ENCODE measurements at places on chromosomes 11 and 22. TPM values are rescaled to one million over a fixed set of nuclear protein-coding genes. Genes with fewer than 3 reads are reported as not detected.

DNA sequence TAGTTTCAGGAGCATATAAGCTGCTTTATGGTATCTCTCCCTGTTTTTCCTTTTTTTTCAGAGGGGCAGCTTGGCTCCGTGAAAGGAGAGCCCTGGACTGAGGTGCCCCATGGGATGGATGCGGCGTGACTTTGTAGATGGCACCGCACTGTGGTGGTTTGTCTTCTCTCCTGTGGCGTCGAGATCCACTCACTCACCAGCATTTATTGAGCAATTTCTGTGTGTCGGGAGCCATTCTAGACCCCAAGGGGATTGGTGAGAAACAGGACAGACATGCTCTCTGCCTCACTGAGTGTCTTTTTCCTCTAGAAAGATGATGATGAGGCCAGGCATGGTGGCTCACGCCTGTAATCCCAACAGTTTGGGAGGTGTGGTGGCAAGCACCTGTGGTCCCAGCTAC lies 55.9 kb upstream of the PHF21B start:
- H3K36me3 ChIP-seq: no peaks in the 10 kb centered on the region
- DNase-seq: no peak
- peaks cover 6% of the 10 kb centered on the region for H3K27me3 ChIP-seq

DNA sequence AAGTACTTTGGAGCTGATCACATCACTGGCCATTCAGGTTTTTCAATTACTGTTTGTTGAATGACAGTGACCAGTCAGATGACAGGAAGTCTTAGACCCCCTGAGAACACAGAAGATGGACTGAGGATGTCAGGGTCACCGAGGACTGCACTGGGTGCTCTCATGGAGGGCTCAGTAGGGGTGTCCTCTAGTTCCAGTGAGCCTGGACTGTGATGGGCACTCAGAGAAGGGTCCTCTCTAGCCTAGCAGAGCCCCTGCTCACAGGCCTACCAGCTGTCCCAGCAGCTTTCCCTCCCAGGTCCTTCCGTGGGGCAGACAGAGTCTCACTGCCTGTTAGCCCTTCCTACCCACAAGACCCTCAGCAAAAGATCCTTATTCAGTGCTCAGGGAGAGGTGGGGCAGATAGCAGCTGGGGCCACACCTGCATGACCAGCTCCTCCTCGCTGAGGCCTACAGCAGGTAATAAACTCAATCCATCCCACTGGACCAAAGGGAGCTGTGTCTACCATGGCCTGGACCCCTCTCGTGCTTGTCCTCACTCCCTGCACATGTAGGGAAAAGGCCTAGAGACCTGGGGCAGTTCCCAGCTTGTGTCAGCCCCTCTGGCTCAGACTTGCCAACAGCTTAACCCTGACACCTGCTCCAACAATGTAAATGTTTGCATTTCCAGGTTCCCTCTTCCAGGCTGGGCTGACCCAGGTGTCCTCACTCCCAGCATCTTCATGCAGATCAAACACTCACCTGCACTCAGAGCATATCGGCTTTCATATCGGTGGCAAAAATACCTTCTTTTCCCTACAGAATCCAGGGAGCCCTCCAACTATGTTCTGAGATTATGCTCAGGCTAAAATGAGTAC lies 25.2 kb upstream of the VPREB1 start:
- no peak overlapping the region for H3K27ac ChIP-seq
- no peak overlapping the region for H3K4me3 ChIP-seq
- H3K27me3 ChIP-seq: no peaks in the 10 kb centered on the region
- H3K36me3 ChIP-seq: no peaks in the 10 kb centered on the region
- DNase-seq: no peak

DNA sequence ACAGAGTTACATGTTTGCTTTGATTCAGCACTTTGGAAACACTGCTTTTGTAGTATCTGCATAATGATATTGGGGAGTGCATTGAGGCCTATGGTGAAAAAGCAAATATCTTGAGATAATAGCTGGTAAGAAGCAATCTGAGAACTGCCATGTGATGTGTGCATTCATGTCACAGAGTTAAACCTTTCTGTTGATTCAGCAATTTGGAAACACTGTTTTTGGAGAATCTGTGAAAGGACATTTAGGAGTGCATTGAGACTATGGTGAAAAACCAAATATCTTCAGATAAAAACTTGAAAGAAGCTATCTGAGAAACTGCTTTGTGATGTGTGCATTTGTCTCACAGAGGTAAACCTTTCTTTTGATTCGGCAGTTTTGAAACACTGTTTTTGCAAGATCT lies 346.8 kb downstream of the OR4C45 start:
- H3K36me3 ChIP-seq: no peaks in the 10 kb centered on the region
- no peaks in the 10 kb centered on the region for H3K4me1 ChIP-seq
- no peaks in the 10 kb centered on the region for H3K27me3 ChIP-seq
- DNase-seq: no peak

DNA sequence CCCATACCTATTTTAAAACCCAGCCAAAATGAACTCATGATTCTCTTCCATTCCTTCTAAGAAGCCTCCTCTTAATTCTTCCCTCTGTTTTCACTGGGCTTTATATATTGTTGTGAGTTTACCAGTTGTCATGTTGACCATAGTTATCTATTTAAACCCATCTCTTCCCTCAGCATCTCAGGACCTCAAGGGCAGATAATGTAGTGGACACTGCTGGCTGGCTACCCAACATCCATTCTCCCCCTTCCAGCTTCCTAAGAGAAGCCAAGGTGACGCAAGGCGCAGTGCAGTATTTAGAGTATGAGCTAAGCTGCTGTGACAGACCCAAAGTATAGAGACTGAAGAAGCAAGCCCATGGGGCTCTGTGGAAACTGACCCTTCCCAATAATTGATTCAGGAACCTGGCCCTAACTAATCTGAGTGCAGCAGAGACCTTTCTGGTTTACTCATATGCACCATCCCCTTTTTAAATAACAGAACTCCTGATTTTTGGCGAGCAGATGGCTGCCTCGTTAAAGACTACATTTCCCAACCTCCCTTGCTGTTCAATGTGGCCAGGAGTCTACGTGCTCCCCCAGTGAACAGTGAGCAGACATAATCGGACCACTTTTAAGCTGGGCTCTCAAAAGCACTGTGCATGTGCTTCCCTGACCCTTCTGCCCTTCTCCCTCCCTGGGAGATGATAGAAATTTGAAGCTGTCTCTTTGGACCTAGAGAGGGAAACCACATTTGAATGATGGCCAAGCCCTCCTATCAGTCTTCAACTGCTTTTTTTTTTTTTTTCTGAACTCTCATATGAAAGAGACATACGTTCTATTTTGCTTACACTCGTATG lies 28.1 kb upstream of the CREB3L1 start:
- no peak overlapping the region for H3K27ac ChIP-seq
- peaks cover 14% of the 10 kb centered on the region for H3K4me1 ChIP-seq

- H3K4me3 ChIP-seq: no peak overlapping the region
- H3K36me3 ChIP-seq: no peaks in the 10 kb centered on the region
- H3K4me1 ChIP-seq: no peaks in the 10 kb centered on the region
Observed at GRCh38 chr11:123253911-123254310, 58.9 kb upstream of the CLMP start.

GRCh38 chr22:22877523-22878210 lies 9.9 kb upstream of the IGLL5 start:
- H3K4me3 ChIP-seq: no peak overlapping the region
- no peaks in the 10 kb centered on the region for H3K4me1 ChIP-seq
- peak; percentile 52 for DNase-seq
- peaks cover 30% of the 10 kb centered on the region for H3K27me3 ChIP-seq

DNA sequence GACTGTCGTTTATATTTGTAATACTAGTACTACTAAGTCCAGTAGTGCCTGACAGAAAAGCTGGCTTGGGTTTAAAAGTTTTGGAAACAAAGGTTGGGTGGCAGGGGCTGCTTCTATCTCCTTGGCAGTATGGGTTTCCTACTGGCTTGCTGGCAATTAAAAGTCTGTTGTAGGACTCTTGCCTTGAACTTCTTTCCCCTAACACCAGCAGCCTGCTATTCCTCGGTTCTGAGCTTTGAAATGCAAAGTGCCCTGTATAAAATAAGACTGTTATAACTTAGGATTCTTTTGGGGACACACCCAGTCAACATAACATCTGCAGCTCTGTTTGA lies 1.3 kb downstream of the RNF169 start:
- peak overlapping the region; percentile 98 for H3K4me3 ChIP-seq
- no peaks in the 10 kb centered on the region for H3K27me3 ChIP-seq
- peak overlapping the region; percentile 90 for H3K27ac ChIP-seq

DNA sequence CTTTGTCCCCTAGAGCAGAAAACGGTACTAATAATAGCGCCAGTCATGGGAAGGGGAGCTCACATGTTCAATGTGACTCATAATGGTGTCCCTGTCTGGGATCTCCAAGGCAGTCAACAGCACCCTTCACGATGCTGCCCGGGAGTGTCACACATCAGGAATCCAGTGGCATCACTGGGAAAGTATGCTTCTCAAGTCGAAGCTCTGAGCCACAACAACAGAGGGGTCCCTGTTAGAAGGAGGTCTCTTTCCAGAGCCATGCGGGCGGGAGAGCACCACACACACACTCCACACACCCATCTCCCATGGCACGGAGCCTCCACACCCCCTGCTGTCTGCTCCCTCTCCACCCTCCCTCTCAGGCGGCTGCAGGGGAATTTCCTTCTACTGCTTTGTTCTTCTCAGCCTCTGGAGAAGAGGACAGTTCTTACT lies 119.7 kb downstream of the ETS1 start:
- H3K27me3 ChIP-seq: no peaks in the 10 kb centered on the region
- H3K4me1 ChIP-seq: peaks cover 98% of the 10 kb centered on the region

- H3K4me1 ChIP-seq: peaks cover 9% of the 10 kb centered on the region
- H3K27me3 ChIP-seq: no peaks in the 10 kb centered on the region
- H3K27ac ChIP-seq: no peak overlapping the region
- peaks cover 31% of the 10 kb centered on the region for H3K36me3 ChIP-seq
- DNase-seq: no peak
Observed at GRCh38 chr22:38479096-38479837, 11.4 kb downstream of the KDELR3 start.

GRCh38 chr11:94676814-94677213 lies 91.3 kb upstream of the AMOTL1 start:
- H3K4me3 ChIP-seq: no peak overlapping the region
- DNase-seq: no peak
- no peaks in the 10 kb centered on the region for H3K4me1 ChIP-seq
- peaks cover 3% of the 10 kb centered on the region for H3K27me3 ChIP-seq
- no peak overlapping the region for H3K27ac ChIP-seq
- H3K36me3 ChIP-seq: no peaks in the 10 kb centered on the region

DNA sequence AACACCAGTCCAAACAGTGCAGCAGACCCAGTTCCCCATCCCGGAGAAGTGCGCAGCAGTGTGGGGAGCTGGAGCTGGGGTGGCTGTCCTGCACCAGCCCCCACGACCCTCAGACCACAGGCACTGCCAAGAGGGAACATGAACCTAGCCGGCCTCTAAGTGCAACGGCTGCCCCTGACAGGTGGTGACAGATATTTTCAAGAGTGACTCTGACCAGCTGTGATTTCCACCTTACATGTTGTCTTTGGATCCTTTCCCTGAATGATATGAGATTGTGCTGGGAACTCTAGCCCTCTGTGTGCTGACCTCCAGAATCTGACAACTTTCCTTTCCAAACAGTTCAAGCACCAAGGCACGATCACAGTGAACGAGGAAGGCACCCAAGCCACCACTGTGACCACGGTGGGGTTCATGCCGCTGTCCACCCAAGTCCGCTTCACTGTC lies 12.6 kb downstream of the SERPIND1 start:
- no peak overlapping the region for H3K27ac ChIP-seq
- peaks cover 14% of the 10 kb centered on the region for H3K36me3 ChIP-seq
- no peak overlapping the region for H3K4me3 ChIP-seq
- no peaks in the 10 kb centered on the region for H3K27me3 ChIP-seq

GRCh38 chr11:129490004-129490403 lies 114.4 kb downstream of the BARX2 start:
- H3K27ac ChIP-seq: no peak overlapping the region
- no peak overlapping the region for H3K4me3 ChIP-seq
- DNase-seq: no peak
- H3K36me3 ChIP-seq: no peaks in the 10 kb centered on the region
- peaks cover 3% of the 10 kb centered on the region for H3K27me3 ChIP-seq
- H3K4me1 ChIP-seq: no peaks in the 10 kb centered on the region

- no peaks in the 10 kb centered on the region for H3K27me3 ChIP-seq
- peak overlapping the region; percentile 93 for H3K4me3 ChIP-seq
- peaks cover 67% of the 10 kb centered on the region for H3K4me1 ChIP-seq
Observed at GRCh38 chr11:18321578-18321968, 367 bp downstream of the HPS5 start.

DNA sequence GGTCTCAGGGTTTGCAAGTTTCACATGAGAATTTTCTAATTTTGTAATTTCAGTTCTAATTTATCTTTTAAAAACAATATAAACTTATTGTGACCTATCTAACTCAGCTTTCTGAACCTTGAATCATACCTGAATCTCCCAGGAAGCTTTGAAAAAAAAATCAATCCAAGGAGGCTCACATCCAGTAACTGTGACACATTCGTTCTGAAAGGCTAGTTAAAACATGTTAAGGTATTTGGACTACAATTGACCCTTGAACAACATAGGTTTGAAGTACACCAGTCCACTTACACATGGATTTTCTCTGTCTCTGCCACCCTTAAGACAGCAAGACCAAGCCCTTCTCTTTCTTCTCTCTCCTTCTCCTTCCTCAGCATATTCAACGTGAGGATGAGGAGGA lies 40.0 kb downstream of the DDI1 start:
- no peak overlapping the region for H3K27ac ChIP-seq
- no peak overlapping the region for H3K4me3 ChIP-seq
- H3K27me3 ChIP-seq: no peaks in the 10 kb centered on the region
- H3K4me1 ChIP-seq: no peaks in the 10 kb centered on the region
- DNase-seq: no peak
- H3K36me3 ChIP-seq: no peaks in the 10 kb centered on the region

DNA sequence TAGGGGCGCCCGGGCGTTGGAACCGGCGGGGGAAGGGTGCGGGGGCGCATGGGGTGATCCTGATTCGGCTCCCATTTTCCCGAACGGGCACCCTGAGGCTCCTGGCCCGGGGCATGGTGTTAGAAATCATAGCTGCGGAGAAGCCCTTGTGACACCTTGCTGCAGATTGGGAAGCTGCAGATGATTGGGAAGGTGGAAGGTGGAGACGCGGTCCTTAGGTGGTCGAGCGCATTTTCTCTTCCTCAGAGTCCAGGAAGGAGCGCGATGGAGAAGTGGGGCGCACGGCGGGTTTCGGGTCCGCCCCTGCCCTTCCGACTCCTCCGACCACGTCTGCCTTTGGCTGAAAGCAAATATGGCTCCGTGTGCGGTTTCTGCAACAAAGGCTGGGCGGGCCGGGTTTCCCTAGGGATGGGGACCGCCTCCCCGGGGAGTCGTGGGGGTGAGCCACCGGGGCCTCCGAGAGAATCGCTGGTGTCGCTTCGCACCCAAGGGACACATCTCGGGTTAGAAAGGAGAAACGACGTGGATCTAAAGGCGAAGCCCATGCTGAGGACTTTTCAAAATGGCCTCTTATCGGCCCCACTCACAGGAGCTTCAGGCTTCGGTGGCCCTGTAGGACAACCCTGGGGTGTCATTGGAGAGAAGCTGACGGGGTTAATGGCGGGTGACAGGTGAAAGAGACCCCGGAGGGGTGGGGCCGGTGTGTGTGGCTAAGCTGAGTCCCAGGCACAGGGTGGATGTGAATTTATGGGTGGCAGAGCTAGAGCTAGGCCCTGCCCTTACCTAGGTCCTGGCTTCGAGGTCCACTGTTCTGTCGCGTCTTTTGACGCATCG lies 707 bp upstream of the FTH1 start:
- no peaks in the 10 kb centered on the region for H3K27me3 ChIP-seq
- H3K27ac ChIP-seq: peak overlapping the region; percentile 89
- peak; percentile 46 for DNase-seq
- peaks cover 31% of the 10 kb centered on the region for H3K36me3 ChIP-seq

- DNase-seq: no peak
- no peaks in the 10 kb centered on the region for H3K36me3 ChIP-seq
- H3K4me3 ChIP-seq: no peak overlapping the region
- no peak overlapping the region for H3K27ac ChIP-seq
Observed at GRCh38 chr22:49685116-49685515, 142.6 kb downstream of the BRD1 start.

Gene SLC6A5
- not detected for total RNA-seq

Gene CST6
- total RNA-seq: 2.0 TPM

Gene ANO1
- not detected for total RNA-seq
